ENCODE measurements at places on chromosomes 5 and 9.

GRCh38 chr9:2597483-2597882, 24.1 kb upstream of the VLDLR start:
- DNase-seq, result no peak

GRCh38 chr9:87717456-87717855, 8.5 kb upstream of the CTSL start:
- no peak for DNase-seq

DNA sequence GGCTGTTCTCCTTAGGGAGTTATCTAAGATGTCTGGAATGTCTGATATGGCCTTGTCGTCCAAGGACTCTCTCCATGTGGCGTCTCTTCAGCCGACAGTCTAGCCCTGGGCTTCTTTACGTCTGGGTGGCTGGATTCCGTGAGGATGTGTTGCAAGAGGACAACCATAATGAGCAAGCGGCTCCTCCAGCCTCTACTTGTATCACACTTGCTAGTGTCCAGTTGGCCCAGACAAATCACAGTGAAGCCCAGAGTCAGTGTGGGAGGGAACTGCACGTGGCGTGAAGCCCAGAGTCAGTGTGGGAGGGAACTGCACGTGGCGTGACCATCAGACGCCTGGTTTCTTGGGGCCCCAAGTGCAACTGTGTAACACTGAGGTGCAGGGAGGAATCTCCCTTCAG, 61.1 kb downstream of the COL23A1 start:
- DNase-seq, result no peak

GRCh38 chr5:1537603-1538154, 13.9 kb upstream of the LPCAT1 start:
- DNase-seq, result no peak

DNA sequence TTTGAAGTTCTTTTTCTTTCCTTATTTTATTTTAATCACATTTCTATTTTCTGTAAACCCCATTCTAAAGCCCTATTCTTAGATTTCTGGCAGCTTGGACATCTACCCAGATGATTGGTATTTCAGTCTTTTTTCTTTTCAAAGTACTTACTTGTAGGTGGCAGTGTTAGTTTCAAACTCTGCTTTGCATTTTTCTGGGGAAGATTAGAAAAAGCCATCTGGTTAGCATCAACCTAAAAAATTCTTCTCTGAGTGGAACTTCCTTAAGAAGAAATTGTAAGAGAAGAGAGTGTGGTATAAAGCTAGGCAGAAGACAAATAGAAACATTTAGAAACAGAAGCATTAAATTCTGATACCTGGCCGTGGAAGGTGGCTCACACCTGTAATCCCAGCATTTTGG, 17.2 kb upstream of the TENT2 start:
- no peak for DNase-seq

DNA sequence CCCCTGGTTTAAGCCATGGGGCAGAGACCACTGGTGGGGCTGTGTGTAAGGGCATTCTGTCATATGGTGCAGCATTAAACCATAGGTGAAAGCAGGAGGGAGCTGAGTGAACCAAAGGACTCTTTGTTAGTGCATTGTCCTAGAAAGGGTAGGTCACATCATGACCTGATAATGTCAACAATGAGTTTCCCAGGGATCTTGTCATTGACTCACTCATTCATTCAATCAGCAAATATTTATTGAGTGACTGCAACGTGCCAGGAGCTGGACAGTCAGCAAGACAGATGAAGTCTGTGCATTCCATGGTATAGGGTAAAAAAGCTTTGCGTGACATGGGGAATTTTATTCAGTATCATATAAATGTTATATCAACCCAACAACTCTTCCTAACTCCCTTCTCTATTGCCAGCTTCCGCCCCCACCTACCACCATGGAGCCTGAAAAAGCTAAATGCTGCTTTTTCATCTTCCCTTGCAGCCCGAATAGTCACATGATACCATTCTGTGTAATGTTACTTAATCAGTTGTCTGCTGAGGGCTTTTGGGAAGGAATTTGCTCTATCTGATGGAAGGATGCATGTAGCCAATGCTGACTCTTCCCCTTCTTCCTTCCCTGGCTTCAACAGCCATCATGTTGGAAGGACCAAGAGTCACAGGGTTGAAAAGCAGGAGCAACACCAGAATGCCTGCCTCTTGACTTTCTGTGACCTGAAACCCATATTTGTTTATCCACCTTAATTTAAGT, 11.5 kb upstream of the OTULINL start:
- DNase-seq, result no peak

DNA sequence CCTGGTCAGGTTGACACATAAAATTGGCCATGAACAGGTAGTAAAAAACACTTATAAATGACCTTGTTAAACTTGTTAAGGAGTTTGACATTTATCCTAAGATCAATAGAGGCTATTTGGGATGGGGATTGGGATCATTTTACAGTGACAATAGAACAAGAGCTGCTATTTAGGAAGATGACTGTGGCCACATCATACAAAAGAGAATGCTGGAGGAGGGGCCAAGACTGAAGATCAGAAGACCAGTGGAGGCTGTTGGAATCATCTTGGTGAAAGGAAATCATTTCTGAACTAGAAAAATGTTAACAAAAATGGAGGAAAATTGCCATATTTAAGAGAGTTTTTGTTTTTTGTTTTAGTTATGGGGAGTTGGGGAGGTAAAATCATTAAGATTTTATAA, 304.8 kb upstream of the TLE4 start:
- DNase-seq, result no peak

DNA sequence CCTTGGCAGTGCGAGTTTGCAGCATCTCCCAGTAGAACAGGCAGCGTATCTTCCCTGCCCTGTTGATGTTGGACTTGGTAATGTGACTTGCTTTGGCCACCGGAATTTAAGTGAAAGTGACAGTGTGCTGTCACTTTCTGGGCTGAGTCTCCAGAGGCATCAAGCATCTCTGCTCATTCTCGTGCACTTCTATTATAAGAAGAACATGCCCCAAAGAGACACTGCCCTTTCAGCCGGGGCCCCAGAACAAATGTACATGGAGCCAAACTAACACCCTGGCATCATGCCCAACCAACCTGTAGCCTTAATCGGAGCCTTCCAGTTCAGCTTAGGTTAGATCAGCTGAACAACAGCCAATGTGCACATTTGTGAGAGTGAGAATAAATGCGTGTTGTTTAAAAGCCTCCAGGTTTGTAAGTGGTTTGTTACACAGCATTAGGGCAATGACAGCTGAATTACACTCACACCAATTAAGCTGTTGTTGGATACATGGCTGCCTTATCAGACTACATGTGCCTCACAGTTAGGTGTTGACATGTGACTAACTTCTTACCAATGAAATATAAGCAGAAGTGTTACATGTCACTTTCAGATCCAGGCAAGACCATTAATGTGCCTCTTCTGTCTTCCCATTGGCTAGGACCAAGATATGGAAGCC, 22.1 kb upstream of the FRMD3 start:
- DNase-seq, result no peak

- DNase-seq, result no peak
Observed at GRCh38 chr5:135085133-135085935, 51.3 kb upstream of the PITX1 start.

DNA sequence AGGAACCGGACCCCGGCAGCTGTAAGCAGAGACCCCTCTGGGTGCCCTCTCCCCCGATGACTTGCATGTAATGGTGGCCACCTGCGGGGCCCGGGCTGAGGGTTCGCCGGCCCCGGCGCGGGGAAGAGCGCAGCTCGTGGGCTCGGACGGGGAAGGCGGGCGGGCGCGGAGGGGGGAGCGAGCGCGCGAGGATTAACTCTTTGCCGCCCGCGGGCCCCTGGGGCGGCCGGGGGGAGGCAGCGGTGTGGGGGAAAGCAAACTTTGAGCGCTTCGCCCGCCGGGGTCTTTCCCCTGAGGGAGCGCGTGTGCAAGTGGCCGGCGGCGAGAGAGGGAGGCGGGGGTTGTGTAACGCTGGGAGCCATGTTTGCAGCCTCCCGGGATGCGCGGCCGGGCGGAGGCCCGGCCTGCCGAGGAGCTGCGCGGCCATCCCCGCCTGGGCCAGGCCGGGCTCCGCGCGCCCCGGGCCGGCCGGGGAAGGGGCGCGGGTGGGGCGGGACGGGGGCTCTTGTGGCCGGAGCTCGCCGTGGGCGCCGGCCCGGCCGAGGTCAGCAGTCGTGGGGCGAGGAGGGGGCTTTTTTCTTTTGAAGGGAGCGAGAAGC, 547 bp downstream of the ANP32B start:
- DNase-seq, result peak; percentile 65

DNA sequence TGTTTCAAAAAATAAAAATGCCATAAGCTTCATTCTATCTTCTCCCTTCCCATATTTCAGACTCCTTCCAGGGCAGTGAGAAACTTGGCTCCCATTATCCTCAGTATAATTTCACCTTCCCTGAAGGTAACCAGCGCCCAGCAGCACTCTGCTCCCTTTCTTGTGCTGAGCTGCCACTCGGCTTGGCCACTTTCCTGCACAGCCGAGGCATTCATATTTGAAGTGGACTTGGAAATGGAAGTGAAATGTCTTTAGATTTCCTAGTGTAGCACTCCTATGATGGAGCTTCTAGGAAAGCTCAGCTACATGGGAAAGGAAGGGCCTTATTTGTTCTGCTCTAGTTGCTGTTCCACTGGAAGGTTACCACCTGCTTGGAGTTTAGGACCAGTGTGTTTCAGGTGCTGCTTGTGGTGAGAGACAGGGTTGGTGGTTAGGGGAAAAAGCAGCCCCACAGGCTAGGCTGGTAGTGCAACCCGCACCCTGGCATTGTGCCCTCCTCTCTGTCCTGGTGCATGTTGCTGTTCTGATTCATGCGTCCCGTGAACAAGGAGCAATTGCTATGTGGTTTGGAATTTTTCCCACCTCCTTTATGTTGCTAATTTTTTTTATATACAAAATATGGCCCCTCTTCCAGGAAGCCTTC, 53.8 kb downstream of the RAD23B start:
- no peak for DNase-seq

- peak; percentile 29 for DNase-seq
Observed at GRCh38 chr9:115006660-115007059, 76.3 kb upstream of the TNFSF8 start.

DNA sequence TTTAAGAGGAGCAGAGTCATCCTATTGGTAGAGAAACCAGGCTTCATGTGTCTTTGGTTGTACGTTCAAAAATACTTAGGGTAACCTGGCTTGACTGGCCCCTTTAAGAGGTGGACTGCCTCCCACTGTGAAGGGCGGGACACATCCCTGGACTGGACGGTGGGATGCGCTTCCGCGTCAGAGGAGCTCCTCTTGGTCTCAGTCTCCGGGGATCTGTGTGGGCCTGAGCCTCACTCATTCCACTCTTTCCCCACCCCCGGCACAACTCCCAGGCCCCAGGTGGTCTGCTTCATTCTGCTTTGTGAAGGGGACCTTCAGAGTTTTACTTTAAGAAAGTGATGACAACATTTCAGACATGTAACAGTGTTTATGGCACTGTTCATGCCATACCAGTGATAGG, 601.1 kb downstream of the IRX1 start:
- no peak for DNase-seq

DNA sequence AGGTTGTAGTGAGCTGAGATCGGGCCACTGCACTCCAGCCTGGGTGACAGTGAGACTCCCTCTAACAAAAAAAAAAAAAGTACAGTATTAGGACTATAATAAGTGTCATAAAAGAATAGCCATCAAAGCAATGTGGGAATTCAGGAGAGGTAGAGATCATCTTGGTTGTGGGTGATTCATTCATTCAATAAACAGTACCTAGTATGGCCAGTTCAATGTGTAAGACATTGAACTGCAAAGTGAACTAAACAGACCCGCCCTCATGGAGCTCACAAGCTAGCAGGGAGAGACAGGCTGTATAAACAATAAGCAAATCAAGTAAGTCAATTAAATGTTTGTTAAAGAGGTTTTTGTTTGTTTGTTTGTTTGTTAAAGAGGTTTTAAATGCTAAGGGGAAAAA, 146.1 kb upstream of the RANBP3L start:
- DNase-seq, result no peak

- no peak for DNase-seq
Observed at GRCh38 chr9:38181866-38182265, 112.8 kb upstream of the SHB start.

GRCh38 chr5:157265714-157266285, at the start of gene CYFIP2:
CYFIP2 (plus strand) TSS chr5:157266123; CDS start chr5:157285362, 19,239 bp downstream.
- DNase-seq, result peak; percentile 83

DNA sequence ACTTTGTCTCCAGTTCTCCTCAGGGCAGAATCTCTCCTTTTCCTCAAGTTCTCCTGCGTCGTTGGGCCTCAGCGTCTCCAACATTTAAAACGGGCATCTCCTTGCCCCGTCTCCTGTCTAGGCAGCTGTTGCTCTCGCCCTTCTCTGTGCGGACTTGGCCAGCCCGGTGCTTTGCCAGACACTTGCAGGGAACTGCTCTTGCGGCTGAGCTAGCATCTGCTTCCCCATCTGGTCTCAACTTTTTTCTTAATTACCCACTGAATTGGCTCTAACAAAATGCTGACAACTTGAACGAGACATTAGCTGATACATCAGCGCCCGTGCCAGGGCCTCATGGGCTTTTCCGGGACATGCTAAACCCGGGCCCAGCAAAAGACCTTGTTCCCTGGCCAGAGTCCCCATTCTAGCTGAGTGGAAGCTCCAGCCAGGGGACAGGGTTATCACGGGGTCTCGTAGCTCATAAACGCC, 25.1 kb downstream of the ZNF618 start:
- no peak for DNase-seq

- DNase-seq, result no peak
Observed at GRCh38 chr5:107329850-107330249, 340.9 kb downstream of the EFNA5 start.

DNA sequence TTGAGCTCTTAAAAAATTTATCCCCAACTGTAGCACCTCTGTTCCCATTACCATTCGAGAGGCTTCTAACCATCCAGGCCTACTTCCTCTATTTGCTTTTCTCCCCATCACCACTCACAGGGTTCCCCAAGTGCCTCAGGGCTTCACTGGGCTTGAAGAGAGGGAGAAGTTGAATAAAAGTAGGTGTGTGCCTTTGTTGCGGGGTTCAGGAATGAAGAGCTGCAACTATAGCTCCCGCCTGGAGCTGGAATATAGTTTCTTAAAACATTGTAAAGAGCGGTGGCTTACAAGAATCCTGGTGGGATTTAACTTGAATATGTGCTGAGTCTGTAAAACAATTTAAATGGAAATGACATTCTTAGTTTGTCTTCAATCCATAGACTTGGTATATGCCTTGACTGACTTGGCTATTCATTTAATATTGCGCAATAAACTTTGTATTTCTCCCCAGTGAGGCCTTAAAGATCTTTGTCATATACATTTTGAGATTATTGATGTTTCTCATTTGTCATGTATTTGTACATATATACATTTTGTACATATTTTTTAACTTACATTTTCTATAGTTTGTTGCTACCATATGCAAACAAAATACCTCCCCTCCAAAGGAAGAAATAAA, 7.2 kb downstream of the ENTREP1 start:
- DNase-seq, result no peak

GRCh38 chr5:168944004-168944403, 356.9 kb downstream of the SLIT3 start:
- DNase-seq, result no peak

DNA sequence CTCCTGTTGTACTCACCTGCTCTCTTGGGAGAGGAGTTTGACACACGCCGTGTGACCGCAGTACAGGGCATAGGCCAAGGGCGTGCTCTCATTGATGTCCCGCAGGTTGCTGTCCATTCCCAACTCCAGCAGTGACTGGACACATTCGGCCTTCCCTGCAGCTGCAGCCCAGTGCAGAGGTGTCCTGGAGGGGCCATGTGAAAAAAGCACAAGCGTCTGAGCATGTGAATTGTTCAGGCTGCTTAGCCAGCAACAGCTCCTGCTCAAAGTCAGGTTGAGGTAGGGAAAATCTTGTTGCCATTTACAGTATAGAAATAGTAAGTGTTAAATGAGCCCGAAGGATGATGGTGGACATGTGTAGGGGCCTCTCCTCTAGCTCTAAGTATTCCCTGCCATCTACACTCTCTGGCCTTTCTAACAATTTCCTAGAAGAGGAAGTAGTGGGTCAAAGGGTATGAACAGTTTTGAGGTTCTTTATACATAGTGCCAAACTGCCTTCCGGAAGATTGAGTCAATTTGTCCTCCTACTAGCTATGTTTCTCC, 116.5 kb downstream of the ANKRD55 start:
- no peak for DNase-seq

Data from activated CD4-positive, alpha-beta T cell treated with anti-CD3 and anti-CD28 coated beads for 4 hours (primary cell).